ENCODE measurements at places on chromosomes 3 and 15.

GRCh38 chr3:113018536-113019181 is 27.9 kb downstream of the GTPBP8 start:
- no peak for DNase-seq

DNA sequence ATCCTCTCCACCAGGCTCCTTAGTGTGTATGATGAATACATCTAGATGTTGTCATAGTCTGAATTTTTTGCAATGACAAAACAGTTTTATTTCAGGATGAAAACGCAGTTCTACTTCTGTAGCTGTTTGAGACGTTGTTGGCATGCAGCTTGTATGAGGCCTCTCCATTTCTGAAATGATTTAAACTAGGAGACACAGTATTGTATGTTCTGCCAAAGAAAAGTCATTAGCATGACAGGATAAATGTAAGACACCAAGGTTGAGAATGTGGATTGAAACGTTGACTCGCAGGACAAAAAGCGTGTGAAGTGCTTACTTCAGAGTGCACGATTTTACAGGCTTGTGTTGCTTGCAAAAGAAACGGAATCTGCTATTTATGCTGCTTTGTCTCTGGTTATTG is 35.3 kb downstream of the ABHD17C start:
- no peak for DNase-seq

DNA sequence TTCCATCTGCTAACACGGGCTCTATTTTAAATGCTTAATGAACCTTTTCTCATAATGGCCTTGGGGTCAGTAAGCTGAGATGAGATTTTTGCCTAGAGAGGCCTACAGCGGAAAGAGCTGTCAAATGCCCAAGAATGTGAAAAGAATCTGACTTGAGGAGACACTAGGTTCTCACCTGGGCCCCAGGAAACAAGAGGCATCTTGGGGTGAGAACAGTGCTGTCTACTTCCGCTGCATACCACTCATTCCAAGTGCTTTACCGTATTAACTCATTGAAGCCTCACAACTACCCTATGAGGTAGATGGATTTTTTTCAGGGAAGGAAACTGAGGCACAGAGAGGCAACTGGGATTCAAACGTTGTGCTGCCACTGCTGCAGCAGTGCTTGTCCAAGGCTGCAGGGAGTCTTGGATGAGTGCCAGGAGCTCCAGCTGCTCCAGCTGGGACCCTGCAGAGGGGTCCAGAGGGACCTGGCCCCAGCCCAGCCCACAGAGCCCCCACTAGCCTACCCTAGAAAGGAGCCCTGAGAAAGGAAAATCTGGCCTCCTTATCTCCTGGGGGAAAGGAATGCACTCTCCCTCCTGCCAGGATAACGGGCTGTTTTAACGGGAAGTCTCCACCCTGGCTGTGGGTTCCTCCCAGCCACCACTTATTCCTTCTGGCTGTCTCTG is 68.4 kb downstream of the SLC12A8 start:
- no peak for DNase-seq

- DNase-seq, result no peak
Measured at GRCh38 chr3:17573396-17573795, 169.0 kb downstream of the TBC1D5 start.

DNA sequence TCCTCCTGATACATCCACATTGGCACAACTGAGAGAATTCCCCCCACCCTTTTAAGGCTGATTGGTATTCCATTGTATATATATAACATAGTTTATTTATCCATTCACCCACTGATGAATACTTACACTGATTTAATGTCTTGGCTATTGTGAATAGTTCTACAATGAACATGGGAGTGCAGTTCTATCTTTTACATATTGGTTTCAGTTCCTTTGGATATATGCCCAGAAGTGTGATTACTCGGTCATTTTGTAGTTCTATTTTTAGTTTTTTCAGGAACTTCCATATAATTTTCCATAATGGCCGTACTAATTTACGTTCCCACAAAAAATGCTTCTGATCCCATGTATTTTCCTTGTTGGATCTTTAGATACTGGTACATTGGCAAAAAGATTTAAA is 135.3 kb downstream of the FMN1 start:
- no peak for DNase-seq

GRCh38 chr3:22940285-22940684 is 262.8 kb upstream of the UBE2E2 start:
- no peak for DNase-seq
